Activated T-cell treated with anti-CD3 and anti-CD28 coated beads, Interleukin-2, amount 50 U/mL, for 48 hours (primary cell): ENCODE measurements at places on chromosomes 7 and 10.

DNA sequence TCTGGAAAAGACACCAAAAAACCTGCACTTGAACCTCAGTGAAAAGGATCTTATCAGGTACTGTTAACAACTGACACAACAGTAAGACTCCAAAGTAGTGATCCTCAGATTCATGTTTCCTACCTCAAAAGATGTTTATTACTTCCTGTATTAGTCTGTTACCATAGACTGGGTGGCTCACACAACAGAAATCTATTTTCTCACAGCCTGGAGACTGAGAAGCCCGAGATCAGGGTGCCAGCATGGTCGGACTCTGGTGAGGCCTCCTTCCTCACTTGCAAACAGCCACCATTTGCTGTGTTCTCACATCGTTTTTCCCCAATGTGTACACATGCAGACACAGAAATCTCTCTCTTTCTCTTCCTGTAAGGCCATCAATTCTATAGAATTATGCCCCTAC is 154.0 kb upstream of the THSD7A start:
- DNase-seq, result no peak

DNA sequence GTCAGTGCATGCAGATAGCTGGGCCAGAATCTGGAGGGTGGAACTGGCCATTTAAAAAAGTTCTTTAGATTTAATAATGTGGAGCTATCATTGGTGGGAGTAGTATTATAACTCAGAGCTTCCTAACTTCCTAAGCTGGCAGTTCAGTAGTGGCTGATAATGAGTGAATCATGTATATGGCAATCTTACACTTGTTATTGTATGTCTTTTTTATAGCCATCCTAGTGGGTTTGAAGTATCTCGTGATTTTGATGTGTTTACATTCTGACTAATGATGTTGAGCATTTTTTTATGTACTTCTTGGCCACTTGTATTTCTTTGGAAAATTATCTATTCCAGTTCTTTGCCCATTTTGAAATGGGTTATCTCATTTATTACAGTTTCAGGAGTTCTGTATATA is 15.4 kb downstream of the TFAM start:
- no peak for DNase-seq

GRCh38 chr7:102302025-102302424 is 15.4 kb downstream of the SH2B2 start:
- DNase-seq, result no peak

DNA sequence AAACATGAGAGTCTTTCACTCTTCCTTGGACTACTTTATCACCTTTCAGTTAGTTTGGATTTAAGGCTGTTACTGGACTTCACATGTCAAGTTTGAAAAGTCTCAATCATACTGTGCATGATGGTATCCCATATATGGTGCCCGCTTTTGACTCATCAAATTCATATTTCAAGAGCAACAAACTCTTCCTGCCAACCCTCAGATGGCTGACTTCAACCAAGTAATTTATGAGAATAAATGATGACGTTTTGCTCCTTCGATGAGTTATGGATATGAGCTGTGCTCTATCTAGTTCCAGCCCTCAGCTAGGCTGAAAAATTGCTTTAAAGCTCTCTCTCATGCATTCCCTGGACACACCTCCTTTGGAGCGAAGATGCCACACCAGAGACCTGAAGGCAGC is 110.3 kb upstream of the RSU1 start:
- DNase-seq, result no peak

DNA sequence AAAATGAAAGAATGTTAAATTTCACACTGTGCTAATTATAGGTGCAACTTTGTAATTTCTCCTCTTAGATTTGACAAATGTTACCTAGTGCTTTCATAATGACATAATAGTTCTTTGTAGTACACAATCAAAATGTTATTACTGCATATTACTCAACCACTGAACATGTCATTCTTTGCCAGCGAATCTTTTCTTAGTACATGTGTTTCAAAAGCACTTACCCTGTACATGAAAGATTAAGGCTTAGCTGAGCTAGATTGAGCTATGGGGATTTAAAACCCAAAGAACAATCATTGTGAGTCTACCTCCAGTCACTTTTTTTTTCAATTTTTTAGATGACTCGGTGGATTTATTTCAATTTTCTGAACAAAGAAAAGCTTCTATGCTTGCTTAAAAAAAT is 123.5 kb upstream of the FERD3L start:
- DNase-seq, result no peak

DNA sequence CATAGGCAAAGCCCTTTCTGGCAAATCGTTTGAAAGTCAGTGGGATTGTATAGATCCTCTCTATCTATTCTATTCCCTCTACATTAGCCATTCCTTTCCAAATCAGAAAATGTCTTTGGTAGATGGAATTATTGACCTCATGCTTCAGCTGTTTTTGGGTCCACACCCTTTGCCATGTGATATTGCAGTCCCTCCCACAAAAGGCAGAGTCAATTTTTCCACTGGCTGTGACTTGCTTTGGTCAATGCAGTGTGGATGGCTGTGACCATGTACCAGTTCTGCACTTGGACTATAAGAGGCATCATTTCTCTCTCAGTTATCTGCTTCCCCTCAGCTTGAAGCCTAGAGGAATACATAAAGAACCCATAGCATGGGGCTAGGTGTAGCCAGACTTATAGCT is 332.9 kb downstream of the PTEN start:
- no peak for DNase-seq

DNA sequence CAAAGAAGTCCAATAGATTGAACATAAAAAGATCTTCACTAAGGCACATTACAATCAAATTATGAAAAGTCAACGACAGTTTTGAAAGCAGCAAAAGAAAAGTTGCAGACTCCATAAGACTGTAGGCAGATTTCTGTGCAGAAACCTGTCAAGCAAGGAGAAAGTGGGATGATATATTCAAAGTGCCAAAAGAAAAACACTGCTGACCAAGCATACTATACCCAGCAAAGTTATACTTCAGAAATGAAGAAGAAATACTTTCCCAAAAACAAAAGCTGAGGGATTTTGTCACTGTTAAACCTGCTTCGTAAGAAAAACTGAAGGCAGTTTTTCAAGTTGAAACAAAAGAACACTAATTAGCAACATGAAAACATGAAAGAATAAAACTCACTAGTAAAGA is 145.5 kb downstream of the ZEB1 start:
- DNase-seq, result no peak

GRCh38 chr10:49187950-49188761 is at the start of gene TMEM273:
TMEM273 (minus strand) TSS chr10:49188391; CDS start chr10:49188336, 55 bp downstream.
- DNase-seq, result peak; percentile 29

- no peak for DNase-seq
Measured at GRCh38 chr7:13042605-13043236, 355.3 kb downstream of the ARL4A start.

DNA sequence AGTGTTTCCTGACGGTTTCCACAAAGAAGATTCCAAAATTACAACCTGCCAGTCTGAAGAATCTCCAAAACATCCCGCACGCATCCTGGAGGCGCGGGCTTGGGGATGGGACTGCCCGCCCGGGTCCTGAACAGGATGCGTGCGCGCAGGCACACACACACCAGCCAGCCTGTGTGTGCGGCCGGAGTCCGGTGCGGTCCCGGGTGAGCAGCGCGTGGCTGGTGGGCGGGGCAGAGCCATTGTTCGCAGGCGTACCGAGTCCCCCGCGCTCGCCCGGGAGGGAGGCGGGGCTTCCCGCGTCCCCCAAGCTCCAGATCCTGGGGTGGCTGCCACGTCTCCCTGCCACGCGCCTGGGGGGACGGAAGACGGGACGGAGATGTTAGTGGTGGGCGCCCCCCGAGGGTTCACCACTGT is 675 bp upstream of the SCD start:
- DNase-seq, result peak; percentile 84

GRCh38 chr10:10164848-10165247 is 852.8 kb upstream of the CELF2 start:
- DNase-seq, result no peak

- DNase-seq, result no peak
Measured at GRCh38 chr10:61217851-61218565, 235.2 kb downstream of the TMEM26 start.

DNA sequence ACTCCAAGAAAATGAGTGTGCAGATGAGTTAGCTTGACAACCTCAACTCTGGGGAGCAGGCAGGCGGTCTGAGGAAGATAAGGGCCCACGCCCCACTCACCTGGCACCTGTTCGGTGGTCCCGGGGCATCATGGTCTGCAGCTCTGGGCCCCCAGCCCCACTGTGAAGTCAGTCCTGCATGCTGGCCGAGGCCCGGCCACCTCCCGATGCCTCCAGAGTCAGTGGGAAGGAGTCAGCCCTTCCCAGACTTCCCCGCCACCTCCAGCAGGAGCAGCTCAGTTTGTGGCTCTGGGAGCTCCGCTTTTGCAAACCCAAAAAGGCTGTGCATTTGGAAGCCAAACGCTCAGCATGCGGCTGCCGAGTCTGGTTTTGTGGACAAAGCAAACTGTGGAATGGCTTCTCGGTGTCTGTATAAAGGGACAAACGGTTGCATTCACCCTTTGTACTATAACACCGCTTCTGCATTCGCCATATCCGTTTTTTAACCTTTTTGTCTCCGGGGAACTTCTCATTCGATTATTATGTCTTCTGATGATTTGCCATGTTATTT is 167.3 kb downstream of the CCDC3 start:
- DNase-seq, result no peak

GRCh38 chr7:128167042-128167701 is 73.9 kb upstream of the LEP start:
- DNase-seq, result no peak

DNA sequence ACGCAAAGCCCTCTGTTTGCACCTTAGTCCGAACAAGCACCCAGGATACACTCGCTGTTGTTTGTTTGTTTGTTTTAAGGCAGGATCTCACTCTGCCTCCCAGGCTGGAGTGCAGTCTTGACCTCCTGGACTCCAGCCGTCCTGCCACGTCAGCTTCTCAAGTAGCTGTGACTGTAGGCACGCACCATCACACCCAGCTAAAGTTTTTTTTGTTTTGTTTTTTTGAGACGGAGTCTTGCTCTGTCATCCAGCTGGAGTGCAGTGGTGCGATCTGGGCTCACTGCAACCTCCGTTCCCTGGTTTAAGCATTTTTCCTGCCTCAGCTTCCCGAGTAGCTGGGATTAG is 76.8 kb downstream of the CTBP2 start:
- no peak for DNase-seq

- no peak for DNase-seq
Measured at GRCh38 chr10:77626266-77626935, 11.2 kb downstream of the KCNMA1 start.

DNA sequence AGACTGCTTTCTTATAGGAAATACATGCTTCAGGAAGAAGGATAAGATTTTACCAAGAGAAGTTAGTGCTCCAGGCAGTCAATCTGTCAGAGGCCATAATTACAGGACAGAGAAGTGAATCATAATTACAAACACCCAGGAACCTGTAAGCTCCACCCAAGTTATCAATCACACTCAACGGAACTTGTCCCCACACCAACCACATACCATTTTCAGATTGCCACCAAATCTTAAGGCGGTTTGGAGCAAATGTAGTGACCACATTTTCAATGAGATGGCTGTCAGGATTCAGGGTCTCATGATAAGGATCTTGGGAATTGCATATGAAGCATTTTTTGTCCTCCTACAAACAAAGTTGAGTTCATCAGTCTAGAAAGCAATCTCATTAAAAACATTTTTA is 4.8 kb downstream of the LAMB1 start:
- DNase-seq, result no peak
